Activated effector memory CD4-positive, alpha-beta T cell treated with Interleukin-2 at 50 U/mL for 16 hours (primary cell): ENCODE measurements at places on chromosomes 1 and 21.

DNA sequence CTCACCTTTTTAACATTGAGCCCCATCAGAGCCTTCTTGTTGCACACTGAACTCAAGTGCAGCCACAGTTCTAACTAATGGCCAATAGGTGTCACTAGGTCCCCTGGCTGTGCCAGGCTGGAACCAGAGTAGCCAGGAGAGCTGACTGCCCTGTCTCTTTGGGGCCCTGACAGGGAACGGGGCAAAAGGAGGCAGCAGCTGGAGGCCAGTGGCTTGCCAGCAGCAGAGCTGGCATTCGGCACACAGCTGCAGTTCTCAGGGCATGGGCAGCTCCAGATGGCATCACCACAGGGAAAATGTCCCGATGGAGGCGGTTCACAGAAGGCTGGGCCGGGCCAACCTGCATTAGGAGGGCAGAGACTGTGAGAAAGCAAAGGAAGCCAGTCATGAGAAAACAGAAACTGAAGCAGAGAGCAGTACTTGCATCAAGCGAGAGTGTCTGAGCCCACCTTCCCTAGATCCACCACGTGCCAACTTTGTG, 188.6 kb downstream of the FCRL5 start:
- no peak for DNase-seq

GRCh38 chr1:227314014-227314848, 4.1 kb downstream of the CDC42BPA start:
- DNase-seq: no peak

- no peak for DNase-seq
These were observed 60.2 kb downstream of the ODF2L start for GRCh38 chr1:86335916-86336315.

- no peak for DNase-seq
These were observed 21.2 kb upstream of the JUN start for GRCh38 chr1:58804853-58805565.

GRCh38 chr1:226034482-226034881, 28.0 kb upstream of the H3-3A start:
- DNase-seq: no peak

- peak; percentile 72 for DNase-seq
These were observed at the start of gene GPR157 for GRCh38 chr1:9128520-9129265. GPR157 (minus strand) TSS chr1:9129102; CDS start chr1:9129027, 75 bp downstream.

DNA sequence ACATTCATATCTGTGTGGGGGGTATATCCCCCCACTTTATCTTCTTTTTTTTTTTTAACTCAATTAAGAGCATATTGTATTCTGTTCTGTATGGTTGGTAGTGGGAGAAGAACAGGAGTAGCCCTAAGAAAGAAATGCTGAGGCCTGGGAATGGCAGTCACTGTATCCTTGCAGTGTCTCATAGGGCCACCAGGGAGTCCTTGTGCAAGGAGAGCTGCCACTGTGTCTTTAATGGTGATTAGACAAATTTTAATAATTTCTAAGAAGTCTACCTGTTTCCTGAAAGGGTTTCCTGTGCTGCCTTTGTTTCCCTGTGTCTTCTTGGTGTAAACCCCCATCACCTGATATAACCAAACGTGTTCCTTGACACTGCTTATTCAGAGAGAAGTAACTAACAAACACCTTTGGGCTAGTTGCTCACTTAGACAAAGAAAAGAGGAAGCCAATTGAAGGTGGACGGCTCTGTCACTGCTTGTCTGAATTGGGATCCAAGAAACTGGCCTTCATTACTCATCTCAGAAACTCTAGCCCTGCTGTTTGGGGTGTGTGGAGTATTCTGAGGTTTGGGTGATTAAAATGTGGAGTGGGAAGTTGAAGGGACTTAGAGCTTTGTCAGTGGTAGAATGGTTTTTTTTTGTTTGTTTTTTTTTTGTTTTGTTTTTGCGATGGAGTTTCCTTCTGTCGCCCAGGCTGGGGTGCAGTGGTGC, 15.2 kb downstream of the GIPC2 start:
- no peak for DNase-seq

DNA sequence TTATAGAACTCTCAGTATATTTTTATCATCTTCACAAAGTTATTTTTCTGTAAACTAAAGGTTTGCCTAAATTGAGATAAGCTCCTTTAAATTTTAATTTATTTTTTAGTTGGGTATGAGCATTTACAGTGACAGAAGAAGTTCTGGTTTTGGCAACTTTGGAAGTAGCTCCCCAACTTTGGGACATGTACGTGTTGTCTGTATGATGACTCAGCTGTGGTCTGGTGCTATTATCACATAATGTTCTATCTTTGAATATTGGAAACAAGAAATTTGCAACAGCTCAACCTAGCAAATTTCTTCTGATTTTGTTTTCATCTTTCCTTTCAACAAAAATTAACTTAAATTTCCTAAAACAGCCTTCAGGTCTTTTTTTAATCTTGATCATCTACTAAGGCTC, 46.6 kb upstream of the C1orf105 start:
- DNase-seq: no peak

- DNase-seq: no peak
These were observed 272.3 kb downstream of the PTPRU start for GRCh38 chr1:29508458-29509107.

- no peak for DNase-seq
These were observed 42.6 kb downstream of the EYA3 start for GRCh38 chr1:28045777-28046176.

DNA sequence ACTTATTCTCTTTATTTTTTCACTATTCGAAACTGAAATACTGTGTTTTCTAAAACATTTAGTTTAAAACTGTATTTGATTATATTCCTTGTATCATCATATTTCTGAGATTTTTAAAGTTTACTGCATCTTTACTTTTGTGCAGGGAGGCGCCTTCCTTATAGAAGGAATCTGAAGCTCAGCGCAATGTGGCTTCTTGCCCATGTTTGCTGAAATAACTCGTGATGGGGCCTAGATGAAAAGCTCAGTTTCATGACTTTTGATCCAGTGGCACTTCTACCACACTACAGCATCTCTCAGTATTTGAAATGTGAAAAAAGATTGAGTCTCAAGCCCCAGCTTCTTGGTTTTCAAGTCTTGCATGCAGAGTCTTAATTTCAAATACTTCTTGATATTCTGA, 28.4 kb downstream of the CACHD1 start:
- no peak for DNase-seq

GRCh38 chr1:166975361-166976129, at the start of gene ILDR2:
ILDR2 (minus strand) TSS chr1:166975540; CDS start chr1:166975268, 272 bp downstream.
- DNase-seq: peak; percentile 33

DNA sequence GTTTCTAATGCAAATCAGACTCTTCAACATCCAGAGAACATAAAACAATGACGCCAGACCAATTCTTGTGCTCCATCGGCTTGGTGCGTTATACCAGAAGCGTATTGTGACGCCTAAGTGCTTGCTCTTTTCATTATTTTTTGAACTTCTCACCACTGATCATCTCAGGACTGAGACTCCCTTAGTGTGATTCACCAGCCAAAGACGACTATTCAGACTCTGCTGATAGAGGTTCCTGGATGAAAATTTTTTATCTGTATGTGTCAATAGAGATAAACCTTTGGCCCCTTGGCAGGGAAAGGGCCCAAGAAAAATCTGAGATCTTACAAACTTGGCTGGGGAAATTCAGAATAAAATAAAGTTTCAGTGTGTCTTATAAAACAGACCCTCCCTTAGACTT, 856 bp upstream of the GREM2 start:
- DNase-seq: no peak

- no peak for DNase-seq
These were observed 782 bp upstream of the TSTD1 start for GRCh38 chr1:161039546-161039945.

GRCh38 chr1:210815641-210816550, 318.1 kb downstream of the KCNH1 start:
- no peak for DNase-seq

DNA sequence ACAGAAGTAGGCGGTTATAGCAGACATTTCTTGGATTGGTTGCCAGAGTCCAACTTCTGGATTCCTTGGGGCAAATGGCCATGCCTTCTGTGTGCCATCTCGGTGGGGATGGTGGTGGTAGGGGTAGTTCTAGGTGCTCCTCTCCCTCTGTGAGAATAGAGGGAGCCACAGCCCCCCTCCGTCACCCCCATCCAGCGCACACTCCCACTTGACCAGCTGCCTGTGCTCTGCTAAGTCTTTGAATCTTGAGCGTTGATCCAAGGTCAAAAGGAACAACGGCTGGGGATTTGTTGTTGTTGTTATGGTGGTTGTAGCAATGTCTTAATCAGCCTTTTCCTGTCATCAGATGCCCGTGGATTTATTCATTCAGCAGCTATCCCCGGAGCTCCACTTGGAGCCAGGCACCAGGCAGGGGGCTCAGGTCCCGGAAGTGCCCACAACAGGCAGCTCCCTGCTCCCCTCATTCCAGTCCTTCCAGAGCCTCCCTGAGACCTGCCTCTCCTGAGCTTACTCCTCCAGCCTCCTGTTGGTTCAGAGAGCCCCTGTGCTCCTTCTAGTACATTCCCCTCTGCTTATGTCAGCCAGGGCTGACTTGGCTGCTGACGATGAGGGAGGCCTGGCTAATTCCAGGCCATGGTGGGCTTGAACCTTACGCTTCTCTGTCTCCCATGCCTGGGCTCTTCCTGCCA, 146.6 kb upstream of the WNT4 start:
- DNase-seq: no peak

GRCh38 chr1:62232871-62233278, 38.2 kb downstream of the L1TD1 start:
- DNase-seq: no peak
